Endothelial cell of umbilical vein (primary cell): ENCODE measurements at places on chromosomes 3 and 15. TPM values are rescaled to one million over a fixed set of nuclear protein-coding genes. Genes with fewer than 3 reads are reported as not detected.

The CHL1 gene
- not detected in 2 replicates for total RNA-seq

DNA sequence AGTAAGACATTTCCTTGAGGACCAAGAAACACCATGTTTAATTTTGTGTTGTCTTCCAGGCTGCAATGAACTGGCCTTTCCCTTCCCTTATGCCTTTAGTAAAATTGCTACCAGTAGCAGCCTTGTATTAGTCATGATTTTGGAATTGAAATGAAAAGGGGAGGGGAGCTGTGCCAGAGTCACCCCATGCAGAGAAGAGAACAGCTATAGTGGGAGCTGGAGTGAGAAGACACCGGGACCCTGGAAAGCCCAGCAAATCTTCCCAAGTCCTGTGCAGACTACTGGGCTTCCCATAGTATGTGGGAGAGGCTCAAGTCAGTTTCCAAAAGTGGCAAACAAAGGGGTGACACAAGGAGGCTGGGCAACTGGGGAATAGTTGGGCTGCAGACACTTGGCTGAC, 178.5 kb downstream of the NR1D2 start:
- DNase-seq: no peak

- DNase-seq: no peak
Measured at GRCh38 chr3:5275529-5275928, 88.0 kb downstream of the EDEM1 start.

The TMEM266 gene
- not detected in 2 replicates for total RNA-seq

The FBXO40 gene
- total RNA-seq: not detected in 2 replicates

DNA sequence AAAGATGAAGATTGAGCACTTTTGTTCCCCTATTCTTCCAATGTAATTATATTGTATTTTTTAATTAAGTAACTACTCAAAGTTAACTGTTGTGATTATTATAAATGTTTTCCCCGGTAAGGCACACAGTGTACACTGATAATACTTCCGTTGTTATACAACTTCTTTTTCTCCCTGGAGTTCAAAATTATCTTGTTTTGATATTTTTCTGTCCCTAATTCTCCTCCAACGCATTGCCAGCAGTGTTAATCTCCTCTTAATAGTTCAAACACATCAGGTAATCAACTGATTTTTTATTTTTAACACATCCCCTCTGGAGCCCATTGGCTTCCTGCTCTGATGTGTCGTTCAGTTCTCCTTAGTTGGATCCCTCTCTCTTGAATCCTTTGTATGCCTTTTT, 32.3 kb upstream of the MFSD1 start:
- DNase-seq: no peak

DNA sequence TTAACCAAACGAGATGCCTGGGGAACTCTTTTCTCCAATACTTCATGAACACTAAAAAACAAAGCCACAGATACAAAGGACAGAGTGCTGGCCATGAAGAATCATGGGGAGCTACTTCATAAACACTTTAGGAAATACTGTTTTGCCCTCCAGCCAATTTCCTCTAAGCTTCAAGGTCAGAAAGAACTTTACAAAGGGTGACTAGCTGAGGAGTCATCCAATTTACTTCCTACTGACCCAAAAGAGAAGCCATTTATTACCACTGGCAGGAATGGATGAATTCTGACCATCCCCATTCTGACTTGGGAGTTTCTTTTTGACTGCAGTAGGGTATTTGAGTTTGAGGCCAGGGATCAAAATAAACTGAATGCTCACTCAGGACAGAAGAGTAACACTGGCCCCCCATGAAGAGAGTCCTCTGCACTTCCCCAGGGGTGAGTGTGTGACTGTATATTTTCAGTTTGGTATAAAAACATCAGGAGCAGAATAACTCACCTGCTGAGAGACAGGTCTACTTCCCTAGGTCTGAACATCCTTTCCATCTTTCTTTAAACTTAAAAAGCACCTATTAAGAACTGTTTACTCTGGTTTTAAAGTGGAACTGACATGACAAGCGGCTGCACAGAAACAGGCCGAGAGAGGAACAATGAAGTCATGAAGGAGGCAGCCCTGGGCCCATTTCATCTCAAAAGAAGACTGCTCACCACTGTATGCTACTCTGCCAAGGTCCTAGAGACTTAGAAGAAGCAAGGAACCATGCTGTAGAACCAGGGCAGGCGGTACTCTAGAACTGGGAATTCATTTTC, 203.6 kb downstream of the TNIK start:
- peak; percentile 43 for DNase-seq

GRCh38 chr3:48798998-48799397, 48.7 kb downstream of the PRKAR2A start:
- DNase-seq: peak; percentile 47

- no peak for DNase-seq
Measured at GRCh38 chr3:114252954-114253353, 15.6 kb upstream of the ZNF80 start.

DNA sequence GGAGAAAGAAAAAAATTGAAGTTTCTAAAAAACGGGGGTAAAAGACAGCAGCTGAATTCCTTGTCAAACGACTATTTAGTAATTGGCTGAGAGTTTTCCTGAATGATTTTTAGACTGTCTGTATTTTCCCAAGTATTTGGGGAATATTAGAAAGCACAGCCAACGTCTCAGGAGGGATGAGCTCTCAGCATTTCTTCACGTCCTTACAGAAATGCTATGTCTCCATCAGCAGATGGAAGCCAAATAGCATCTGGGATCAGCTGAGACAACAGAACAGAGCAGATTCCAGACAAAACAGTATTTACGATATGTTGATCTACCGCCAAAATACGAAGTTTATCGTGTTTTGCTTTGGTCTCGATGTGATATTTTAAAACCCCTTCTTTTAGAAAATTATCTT, 5.3 kb upstream of the TMC3 start:
- no peak for DNase-seq

The RTP4 gene
- total RNA-seq: 0.22 TPM in 1 of 2 replicates, not detected in the other

DNA sequence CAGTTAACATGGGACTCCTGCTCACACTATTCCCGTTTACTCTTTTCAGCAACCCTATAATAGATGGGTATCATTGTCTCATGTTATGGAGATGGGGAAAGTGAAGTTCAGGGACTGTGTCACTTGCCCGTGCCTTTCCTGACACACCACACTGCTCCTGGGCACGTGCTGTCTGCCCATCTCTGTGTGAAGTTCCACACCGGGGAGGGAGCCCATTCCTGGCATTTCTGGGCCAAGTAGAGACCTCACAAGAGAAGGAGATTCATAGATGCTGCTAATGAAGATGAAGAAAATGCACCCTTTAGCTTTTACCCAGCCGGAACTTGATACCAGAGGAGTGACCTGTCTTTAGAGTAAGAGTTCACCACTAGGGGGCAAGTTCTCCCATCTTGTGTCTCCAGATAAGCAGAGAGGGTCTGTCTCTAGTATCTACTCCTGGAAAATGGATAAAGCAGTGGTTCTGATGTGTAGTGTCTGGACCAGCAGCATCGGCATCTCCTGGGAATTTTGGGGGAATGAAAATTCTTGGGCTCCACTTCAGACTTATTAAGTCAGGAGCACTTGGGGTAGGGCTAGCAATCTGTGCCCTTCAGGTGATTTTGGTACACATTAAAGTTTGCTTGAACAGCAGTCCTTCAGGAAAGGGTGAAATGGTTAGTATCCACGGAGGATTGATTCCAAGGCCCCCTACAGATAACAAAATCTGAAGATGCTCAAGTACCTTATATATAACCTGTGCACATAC, 2.0 kb upstream of the TOPBP1 start:
- peak; percentile 37 for DNase-seq

GRCh38 chr15:88902846-88903245, 7.5 kb upstream of the HAPLN3 start:
- no peak for DNase-seq

- DNase-seq: no peak
Measured at GRCh38 chr3:79286882-79287281, 480.9 kb downstream of the ROBO1 start.

The CCDC13 gene
- total RNA-seq: 0.82 and 1.2 TPM in 2 replicates

GRCh38 chr15:58602823-58603222, 146.7 kb downstream of the ADAM10 start:
- DNase-seq: no peak

- DNase-seq: peak; percentile 58
Measured at GRCh38 chr15:41961001-41961518, 11.3 kb downstream of the EHD4 start.

The LYZL4 gene
- not detected in 2 replicates for total RNA-seq

The CHST13 gene
- not detected in 2 replicates for total RNA-seq

- no peak for DNase-seq
Measured at GRCh38 chr3:148856384-148856783, 8.7 kb upstream of the CPA3 start.

DNA sequence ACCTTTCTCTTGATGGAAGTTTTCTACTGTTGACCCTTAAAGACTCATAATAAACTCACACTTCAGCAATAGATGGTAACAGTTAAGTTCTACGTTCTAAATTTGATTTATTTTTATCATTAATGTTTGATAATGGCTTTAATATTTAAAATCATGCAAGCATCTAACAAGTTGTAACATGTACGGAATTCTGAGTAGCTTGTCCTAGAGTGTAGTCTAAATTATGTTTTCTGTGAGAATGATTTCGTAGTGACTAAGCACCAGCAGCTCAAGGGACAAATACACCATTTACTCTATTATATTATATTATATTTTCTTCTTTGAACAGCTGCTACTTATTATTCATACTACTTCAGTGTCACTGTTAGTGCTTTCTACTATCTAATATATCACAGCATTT, 345.6 kb downstream of the NLGN1 start:
- peak; percentile 50 for DNase-seq

The SLC9C1 gene
- total RNA-seq: 0.09 TPM in 1 of 2 replicates, not detected in the other

DNA sequence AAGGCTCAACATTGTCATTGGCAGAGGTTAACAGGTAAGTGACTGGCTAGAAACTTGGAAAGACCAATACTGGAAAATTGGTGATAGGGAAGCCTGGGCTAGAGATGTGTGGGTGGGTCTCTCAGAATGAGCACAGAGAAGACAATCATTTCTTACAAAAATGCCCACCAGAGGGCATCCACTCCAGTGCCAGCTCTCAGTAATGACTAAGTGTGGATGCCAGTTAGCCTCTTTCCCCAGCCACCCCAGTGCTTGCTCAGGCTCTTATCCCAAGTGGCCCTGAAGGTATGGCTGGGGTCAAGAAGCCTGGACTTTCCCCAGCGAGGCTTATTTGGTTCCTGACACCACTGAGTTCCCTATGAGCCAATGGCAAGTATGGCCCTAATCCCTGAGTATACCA, 115.9 kb upstream of the ST8SIA2 start:
- no peak for DNase-seq

- no peak for DNase-seq
Measured at GRCh38 chr3:123634149-123635051, 49.5 kb upstream of the HACD2 start.

DNA sequence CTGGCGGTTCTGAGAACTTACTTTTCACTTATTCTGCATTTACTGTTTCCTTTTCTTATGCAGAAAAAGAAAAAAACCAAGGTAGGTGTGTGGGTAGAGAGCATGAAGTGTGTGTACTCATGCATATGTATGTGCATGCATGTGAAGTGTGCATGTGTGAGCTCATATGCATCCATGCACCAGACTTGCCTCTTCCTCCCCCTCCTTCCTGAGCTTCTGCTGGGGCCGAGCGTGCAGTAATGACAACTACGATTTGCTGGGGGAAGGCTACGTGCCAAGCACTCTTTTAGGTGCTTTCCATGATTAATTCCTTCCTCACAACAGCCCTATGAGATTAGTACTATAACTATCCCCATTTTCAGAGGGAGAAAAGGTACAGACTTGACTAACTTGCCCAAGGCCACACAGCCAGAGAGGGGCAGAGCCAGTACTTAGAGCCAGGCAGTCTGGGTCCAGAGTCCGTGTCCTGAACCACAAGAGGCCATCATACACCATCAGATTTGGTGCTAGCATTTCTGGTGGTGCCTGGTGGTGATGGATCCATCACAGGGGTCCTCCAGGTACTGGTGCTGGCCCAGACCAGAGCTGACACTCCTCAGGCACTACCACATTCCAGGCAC, 46.7 kb downstream of the CAPN3 start:
- no peak for DNase-seq

GRCh38 chr3:150348500-150348899, 59.6 kb upstream of the TSC22D2 start:
- peak; percentile 81 for DNase-seq

DNA sequence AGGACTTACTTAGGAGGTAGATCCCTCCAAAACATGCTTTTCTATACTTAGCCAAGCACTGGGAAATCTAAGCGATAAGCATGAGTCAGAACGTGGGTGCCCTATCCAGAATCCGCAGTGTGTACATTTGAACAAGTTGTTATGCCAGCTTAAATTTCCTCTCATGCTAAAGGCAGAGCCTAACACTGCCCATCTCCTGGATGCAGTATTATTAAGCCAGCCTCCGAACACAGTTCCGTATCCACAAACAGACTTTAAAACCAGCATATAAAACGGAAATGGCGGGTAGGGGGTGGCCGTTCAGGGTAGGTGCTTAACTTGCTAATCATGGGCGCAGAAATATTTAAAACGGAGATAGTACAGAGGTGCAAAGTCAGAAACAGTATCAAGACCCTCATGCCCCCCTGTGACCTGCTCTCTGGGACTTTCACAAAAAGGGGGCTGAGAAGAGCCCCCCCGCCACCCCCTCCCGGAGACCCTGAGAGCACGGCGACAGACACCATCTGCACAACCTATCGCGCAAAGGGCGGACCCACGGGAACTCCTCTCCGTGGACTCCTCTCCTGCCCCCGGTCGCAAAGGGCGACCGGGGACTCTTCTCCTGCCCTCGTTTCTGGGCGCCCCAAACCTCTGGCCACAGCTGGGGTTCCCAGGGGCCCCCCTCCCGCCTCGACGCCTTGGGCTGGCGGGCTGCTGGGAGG, 889 bp upstream of the LRRIQ4 start:
- peak; percentile 45 for DNase-seq

- no peak for DNase-seq
Measured at GRCh38 chr15:30962079-30962478, 29.3 kb downstream of the MTMR10 start.

The MORC1 gene
- not detected in 2 replicates for total RNA-seq

- DNase-seq: no peak
Measured at GRCh38 chr3:155871746-155872158, 1.3 kb downstream of the GMPS start.

DNA sequence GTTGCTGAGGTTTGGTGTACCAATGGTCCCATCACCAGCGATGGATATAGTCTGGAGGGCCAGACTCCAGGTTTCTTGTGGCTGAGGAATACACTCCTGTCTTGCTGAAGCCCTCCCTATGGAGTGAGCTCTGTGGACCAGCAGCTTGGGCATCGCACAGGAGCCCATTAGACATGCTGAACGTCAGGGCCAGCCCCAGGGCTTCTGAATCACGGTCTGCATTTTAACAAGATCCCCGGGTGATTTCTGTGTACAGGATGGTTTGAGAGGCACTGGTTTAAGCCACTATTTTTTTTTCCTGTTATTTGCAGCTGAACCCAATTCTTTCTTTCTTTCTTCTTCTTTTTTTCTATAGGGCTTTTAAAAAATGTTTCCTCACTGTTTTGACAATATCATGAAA, 69.5 kb upstream of the XCR1 start:
- no peak for DNase-seq

- no peak for DNase-seq
Measured at GRCh38 chr3:61966200-61966599, 404.8 kb downstream of the PTPRG start.

The GRAMD1C gene
- total RNA-seq: 17.0 and 24.0 TPM in 2 replicates

GRCh38 chr15:75785771-75786574, 57.3 kb upstream of the UBE2Q2 start:
- DNase-seq: peak; percentile 15
